ENCODE measurements at places on chromosomes 4 and X.
A peak's percentile ranks its signal among the peaks of the same experiment; 100 is the strongest.

DNA sequence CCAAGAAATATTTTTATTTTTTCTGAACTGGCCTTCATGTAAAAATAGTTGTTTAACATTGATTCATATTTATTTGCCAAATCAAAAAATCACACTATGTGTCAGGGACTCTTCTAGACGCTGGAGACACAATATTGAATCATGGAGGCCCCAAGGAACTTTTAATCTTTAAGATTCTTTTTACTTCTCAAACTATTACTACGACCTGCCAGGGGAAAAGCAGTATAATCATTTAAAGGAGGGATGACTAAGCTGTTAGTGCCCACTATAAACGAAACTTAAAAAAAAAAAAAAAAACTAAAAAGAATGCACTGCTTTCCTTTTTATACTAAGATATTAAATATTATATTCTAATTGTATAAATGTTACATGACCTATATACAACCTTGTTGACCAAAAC, 84.7 kb downstream of the PPA2 start:
- DNase-seq: no peak

GRCh38 chr4:101174679-101175345, 172.5 kb downstream of the PPP3CA start:
- no peak for DNase-seq

- DNase-seq: no peak
These were observed 8.7 kb downstream of the TIMP1 start for GRCh38 chrX:47590984-47591383.

DNA sequence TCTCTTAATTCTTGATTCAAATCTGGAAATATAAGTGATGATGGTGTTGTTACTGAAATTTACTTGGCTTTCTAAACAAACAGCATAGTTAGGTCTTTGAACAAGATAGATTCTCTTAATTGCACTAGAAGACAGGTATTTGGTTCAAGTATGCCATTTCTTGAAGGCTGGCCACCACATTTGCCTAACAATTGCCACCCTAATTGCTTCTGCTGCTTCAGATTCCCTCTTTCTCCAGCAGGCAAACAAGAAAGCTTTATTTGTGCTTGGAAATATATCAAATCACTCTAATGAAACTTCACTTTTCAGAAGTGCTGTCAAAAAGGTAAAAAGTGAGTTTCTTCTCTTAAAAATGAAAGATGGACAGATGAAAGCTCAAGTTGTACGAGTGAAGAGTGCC, 418.6 kb downstream of the INPP4B start:
- DNase-seq: no peak

GRCh38 chr4:79198951-79199587, 126.8 kb downstream of the NAA11 start:
- no peak for DNase-seq

DNA sequence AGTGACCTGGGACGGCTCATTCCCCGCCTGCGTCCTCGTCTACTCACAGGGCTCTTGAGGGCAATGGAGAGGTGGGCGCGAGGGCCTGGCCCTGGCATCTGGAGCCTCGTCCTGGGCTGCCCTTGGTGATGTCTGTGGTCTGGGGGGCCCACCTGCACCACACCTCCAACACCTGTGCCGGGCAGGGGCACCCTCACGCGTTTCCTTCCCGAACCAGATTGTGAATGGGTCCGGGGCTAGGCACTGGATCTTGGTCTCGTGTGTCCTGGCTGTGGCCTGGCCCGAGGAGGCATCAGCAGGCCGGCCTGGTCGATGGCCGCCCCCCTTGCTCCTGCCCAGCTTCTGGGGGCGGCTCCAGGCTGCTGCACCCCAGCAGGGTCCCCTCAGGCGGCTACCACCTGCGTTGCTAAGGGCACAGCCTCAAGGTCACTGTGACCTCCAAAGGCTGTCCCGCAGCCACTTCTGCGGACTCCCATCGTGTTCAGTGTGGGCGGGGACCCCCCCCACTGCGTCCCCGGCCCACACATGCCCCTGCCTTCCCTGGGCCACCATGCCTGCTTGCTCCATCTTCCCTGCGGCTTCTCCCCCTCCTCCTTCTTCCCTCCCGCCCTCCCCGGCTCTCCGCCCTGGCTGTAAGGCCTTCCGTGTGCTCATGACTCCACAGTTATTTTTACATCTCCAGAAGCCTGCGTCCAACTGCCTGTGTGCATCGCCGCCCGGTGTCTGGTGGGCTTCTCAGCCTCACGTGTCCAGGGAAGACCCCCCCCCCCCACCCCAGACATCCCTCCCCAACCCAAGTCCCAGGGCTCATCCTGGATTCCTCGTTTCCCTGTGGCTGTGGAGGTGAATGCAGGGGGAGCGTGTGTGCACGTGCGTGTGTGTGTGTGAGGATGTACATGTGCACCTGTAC, 3.8 kb downstream of the DOK7 start:
- no peak for DNase-seq

- DNase-seq: no peak
These were observed 292.8 kb downstream of the RAPGEF2 start for GRCh38 chr4:159395693-159396092.

DNA sequence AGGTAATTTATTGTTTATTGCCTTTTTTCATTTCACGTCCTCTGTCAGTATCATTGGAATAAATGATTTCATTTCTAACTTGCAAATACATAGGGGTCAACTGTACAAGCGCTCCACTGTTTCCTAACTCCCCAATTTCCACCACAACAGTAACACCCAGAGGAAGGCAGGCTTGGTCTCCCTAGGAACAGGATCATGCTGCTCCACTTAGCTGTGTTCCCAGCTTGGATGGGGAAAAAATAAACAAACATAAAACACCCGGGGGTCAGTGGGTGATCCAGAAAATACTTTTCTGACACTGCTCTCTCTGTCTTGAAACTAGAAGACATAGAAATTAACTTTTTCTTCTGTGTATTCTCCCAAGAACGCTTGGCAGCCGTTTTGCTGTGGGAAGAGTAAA, 772.5 kb downstream of the TRIML1 start:
- no peak for DNase-seq

DNA sequence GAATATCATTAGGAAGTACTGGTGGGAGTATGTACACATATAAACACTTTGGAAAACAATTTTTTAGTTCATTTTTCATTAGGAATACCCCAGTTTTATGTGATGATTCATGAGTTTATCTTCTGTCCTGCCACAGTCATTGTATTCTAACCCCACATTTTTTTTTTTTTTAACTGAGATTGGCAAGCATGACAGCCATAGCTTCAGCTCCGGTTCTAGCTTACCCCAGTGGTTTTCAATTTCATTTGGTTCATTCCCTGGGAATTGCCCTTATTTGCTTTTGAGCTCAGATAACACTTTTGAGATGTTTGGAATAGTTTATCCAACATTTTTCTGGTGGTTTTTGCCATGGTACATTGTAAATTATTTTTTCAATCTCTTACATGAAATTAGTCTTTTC, 21.0 kb upstream of the FMR1 start:
- no peak for DNase-seq

DNA sequence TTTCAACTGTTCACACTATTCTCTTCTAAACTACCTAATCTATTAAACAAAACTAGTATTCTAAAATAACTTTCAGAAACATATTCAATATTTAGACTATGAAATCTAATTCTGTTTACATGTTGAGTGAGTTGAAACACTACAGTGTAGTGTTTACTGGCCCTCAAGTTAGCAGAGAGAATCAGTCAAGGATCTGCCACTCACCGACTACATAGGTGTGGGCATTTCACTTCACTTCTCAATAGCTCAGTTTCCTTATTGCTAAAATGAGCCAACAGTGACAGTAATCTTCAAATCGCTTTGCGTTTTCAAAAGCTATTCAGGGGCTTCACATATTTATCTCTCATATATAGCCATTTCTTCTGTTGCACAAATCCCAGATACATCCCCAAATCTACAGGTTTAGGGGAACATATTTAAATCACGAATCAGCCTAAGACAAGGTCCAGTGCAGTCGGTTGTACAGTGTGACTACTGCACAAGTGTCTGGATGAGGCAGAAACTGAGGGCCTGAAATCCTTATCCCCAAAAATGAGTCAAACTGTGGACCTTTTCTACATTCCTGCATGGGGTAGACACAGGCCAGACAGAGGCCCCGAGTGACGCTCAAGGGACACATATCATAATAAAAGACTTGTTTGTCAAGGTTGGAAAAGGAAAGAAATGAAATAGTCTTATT, 129.8 kb downstream of the PPP3CA start:
- DNase-seq: no peak

- DNase-seq: no peak
These were observed 452.9 kb downstream of the SPRY1 start for GRCh38 chr4:123849495-123849894.

DNA sequence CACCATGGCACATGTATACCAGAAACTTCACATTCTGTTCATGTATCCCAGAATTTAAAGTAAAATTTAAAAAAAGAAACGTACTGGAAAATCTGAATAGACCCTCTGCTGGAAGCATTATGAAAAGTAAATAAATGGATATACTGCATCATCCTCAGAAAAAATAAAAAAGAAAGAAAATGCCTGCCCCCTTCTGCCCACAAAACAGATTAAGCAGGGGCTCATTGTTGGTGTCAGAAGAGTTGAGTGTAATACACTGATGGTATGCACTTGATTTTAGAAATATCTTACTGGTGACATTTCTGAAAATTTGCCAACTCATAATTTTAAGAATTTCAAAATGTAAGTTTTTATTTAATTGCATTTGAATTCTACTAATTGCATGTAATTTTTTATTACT, 77.8 kb downstream of the LRP2BP start:
- no peak for DNase-seq

DNA sequence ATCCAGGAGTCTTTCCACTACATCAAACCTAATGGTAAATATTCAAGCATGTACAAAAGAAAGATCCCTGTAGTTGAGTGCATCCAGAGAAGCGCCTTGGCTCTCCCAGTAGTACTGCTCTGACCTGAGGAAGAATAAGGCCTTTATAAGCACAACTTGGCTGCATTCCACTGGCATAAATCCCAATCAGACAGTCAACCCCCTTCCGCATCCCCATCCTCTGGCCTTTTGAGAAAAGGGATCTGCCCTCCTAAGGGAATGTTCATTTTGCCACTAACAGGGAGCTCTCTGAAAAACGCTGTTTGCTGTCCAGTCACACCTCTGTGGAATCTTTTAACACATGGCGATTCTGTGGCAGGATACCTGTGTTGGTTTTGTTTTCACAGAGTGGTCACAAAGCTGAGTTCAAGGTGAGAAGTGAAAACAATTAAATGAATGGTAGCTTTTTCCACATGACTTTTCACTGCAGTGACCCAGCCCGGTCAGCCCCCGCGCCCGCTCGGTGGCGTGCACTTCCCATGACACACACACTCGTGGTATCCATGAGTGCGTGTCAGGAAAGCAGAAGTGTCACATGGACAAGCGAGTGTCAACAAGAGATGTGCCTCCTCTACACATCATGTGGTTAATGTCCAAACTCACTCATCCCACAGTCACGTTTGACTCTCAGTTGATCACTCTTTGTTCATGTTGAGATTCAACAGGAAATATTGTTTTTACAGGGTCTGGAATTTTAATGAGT, 112.2 kb upstream of the ENPP6 start:
- no peak for DNase-seq

DNA sequence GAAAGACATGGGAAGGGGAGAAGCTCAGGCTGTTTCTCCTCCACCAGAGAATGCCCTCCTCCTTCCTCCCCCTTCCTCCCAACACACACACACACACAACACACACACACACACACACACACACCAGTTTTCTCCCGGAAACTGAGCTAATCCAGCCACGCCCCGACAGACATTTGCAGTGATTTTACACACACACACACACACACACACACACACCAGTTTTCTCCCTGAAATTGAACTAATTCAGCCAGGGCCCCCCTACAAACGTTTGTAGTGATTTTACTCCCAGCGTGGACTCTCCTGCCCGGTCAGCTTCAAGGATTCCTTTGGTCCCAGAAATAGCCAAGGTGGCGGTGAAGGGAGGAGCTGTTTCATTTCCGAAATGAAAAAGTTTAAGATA, 32.9 kb upstream of the STX18 start:
- peak; percentile 53 for DNase-seq

- no peak for DNase-seq
These were observed 120.4 kb downstream of the ARAP2 start for GRCh38 chr4:36123906-36124305.

- no peak for DNase-seq
These were observed 48.2 kb downstream of the STK26 start for GRCh38 chrX:132071254-132071653.

DNA sequence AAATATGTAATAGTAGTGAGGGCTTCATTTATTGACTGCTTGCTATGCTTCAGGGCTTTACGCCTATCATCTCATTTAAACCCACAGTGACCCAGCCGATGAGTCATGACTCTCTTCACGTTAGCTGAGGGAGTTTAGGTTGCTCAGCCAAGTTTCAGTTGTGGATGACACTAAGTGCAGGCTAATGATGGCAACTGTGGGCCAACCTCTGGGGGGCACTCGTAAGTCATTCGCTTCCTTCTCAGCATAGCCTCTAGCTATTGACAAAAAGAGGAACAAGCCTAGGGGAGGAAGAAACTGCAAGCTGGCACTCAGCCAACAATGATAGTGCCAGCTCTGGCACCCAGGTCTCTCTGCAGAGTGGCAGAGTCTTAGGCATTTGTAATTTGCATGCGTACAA, 325.0 kb downstream of the ARHGAP10 start:
- DNase-seq: no peak

DNA sequence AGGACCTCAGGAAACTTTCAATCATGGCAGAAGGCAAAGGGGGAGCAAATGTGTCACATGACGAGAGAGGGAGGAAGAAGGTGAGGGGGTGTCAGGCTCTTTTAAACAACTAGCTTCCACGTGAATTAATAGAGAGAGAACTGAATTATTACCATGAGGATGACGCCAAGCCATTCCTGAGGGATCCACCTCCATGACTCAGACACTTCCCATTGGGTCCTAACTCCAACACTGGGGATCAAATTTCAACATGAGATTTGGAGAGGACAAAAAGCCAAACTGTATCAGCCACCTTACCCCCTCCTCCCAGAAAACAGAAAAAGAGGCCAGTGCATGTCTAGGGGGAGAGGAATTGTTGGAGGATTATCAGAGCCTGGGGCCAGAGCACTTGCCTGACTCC, 40.4 kb upstream of the LAS1L start:
- no peak for DNase-seq

GRCh38 chrX:101904996-101905395, 26.8 kb downstream of the ZMAT1 start:
- DNase-seq: no peak

- peak; percentile 34 for DNase-seq
These were observed 13.0 kb upstream of the ODAPH start for GRCh38 chr4:75542824-75543223.

- no peak for DNase-seq
These were observed 156.5 kb downstream of the NHS start for GRCh38 chrX:17531500-17531899.

Data from BJ (cell line).